ENCODE measurements at places on chromosomes 7 and 10. TPM values are rescaled to one million over a fixed set of nuclear protein-coding genes. Genes with fewer than 3 reads are reported as not detected.

The ZNF138 gene
- 9.4 TPM for total RNA-seq

The SPDYE11 gene
- not detected for total RNA-seq

The CYP2C18 gene
- not detected for total RNA-seq

The PRF1 gene
- total RNA-seq, result not detected

The ARPC1A gene
- 276 TPM for total RNA-seq

The DNAJC12 gene
- total RNA-seq, result 4.1 TPM

The NPTX2 gene
- 18.5 TPM for total RNA-seq

The CUBN gene
- total RNA-seq, result 6.1 TPM

The FGF8 gene
- total RNA-seq, result not detected

The WDR11 gene
- 89.5 TPM for total RNA-seq

The LRRC61 gene
- 18.0 TPM for total RNA-seq

The LRRD1 gene
- under 0.01 TPM for total RNA-seq

The TCF7L2 gene
- 2.9 TPM for total RNA-seq

The ADAMTS14 gene
- total RNA-seq, result 0.05 TPM

The ASZ1 gene
- total RNA-seq, result not detected

The DGKB gene
- not detected for total RNA-seq

The SFRP5 gene
- not detected for total RNA-seq

The TMEM236 gene
- total RNA-seq, result 0.17 TPM

The IL2RA gene
- not detected for total RNA-seq

The CCSER2 gene
- 22.5 TPM for total RNA-seq

The LRCH4 gene
- total RNA-seq, result 12.1 TPM

The C10orf53 gene
- total RNA-seq, result not detected

The CFAP70 gene
- total RNA-seq, result 0.34 TPM

The INA gene
- 0.14 TPM for total RNA-seq

The BMPER gene
- total RNA-seq, result 0.70 TPM

The SPDYE1 gene
- not detected for total RNA-seq
